ENCODE measurements at places on chromosomes 11 and 22.

DNA sequence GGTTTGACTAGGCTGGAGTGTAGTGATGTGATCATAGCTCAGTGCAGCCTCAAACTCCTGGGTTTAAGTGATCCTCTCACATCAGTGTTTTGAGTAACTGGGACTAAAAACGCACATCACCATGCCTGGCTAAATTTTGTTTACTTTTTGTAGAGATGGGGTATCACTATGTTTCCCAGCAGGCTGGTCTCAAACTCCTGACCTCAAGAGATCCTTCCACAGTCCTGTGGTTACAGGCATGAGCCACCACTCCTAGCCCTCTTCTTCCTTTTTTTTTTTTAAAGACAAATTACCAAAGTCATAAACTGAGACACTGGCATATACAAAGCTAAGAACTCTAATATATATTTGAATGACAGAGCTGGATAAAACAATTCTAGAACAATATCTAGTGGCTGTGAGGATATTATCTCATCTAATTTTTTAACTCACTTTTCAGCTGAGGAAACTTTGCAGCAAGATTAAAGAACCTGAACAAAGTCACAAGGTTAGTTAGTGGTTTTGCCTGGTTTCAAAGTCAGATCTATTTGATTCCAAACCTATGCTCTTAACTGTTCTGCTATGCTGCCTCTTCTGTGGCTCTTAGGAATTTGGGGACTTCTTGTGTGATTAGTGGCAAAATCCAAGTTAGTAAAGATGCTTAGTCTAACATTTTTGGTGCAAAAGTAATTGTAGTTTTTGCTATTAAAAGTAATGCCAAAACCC, 95.3 kb upstream of the RAG2 start:
- DNase-seq, result no peak

GRCh38 chr11:117984476-117984875, 1.7 kb upstream of the IL10RA start:
- DNase-seq, result no peak

DNA sequence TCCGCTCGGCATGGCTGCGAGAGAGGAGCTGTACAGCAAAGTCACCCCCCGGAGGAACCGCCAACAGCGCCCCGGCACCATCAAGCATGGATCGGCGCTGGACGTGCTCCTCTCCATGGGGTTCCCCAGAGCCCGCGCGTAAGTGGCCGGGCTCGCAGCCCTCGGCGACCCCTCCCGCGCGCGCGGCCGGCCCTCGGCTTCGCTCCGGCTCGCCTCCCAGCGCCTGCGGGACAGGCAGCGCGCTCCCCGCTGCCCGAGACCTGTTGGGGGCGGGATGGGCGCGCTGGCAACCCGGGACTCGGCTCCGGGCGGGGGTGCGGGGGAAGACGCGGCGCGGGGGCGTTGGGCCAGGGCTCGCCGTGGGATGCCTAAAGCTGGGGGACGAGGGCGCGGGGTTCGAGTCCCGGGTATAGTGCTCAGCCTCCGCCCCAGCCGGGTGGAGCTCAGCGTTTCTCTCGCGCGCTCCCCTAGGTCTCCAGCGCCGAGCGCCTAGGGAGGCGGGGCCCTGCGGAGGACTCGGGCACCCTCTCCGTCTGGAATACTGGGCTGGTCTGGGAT, 630 bp downstream of the UBASH3B start:
- DNase-seq, result no peak

DNA sequence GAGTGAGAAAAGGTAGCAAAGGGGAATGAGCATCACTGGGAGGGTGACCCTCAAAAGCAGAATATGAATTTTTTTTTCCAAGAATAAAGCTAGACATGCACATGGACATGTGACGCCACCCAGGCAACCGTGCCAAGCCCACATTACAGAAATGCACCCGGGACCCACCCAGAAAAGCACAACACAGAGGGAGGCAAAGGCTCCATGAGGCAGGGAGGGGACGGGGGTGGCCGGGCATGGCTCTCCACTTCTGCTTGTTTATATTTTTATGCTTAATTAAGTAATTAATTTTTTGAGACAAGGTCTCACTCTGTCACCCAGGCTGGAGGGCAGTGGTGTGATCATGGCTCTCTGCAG, 1524.3 kb downstream of the BRD1 start:
- DNase-seq, result no peak

- DNase-seq, result no peak
These were observed 43.4 kb upstream of the MN1 start for GRCh38 chr22:27844656-27845591.

- no peak for DNase-seq
These were observed 17.1 kb upstream of the SYTL2 start for GRCh38 chr11:85827748-85828639.

GRCh38 chr11:96366024-96366423, 23.0 kb upstream of the MAML2 start:
- DNase-seq, result no peak

- DNase-seq, result no peak
These were observed 31.2 kb downstream of the CD82 start for GRCh38 chr11:44596525-44597276.

DNA sequence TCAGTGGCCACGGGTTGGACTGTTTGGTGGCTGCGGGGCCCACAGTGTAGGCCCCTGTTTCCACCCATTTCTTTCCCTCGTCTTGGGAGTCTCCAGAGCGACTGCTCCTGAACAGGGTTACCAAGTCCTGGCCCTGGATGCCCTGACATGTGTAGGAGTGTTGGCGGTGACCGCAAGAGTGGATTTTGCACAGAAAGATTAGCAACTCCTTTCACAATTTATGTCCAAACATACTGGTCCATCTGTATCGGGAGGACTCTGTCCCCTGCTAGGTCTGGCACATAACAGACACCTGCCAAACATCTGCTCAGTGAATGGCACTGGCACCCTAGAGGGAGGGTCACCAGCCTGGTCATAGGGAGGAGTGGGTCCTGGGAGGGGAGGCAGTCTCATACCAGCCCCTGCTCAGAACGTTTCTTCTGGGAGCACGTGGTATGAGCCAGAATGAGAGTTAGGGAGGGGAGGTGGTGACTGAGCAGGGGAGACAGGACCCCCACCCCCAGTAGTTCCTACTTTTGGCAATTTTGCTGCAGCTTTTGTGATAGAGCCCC, 3.4 kb upstream of the APOA1 start:
- DNase-seq, result no peak

DNA sequence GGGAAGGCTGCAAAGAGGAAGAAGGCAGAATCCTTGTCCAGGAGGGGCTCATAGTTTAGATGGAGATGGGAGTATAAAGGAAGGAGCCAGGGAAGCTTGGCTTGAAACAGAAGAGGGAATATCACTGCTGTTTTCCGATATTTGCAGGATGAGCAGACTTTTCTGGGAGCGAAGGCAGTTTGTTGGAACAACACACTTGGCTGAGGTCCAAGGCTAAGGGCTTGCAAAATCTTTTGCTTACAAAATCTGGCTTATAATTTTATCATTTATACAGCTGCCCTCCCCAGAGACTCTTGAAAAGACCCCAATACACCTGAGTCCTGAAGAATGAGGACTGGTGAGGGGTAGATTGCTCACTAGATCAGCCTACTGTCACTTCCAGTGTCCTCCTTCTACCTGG, 174.8 kb downstream of the NELL1 start:
- DNase-seq, result no peak

DNA sequence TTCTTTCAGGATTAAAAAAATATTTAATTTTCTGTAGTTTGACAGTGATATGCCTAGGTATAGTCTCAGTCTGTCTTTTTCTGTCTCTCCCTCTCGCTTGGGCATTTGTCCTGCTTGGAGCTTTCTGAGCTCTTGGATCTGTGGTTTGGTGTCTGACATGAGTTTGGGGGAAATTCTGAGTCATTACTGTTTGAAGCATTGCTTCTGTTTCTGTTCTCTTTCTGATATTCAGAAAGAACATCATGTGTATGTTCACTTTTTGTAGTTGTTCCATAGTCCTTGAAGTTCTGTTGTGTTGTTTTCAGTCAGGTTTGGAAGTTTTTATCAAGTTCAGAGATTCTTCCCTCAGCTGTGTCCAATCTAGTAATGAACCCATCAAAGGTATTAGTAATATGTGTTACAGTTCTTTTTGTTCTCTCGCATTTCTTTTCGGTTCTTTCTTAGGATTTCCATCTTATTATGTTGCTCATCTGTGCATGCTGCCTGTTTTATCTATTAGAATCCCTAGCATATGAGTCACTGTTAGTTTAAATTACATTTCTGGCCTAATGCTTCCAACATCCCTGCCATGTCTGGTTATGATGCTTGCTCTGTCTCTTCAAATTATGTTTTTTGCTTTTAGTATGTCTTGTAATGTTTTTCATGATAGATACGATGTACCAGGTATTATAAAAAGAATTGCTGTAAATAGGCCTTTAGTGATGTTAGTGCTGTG, 48.4 kb downstream of the DDX10 start:
- no peak for DNase-seq

DNA sequence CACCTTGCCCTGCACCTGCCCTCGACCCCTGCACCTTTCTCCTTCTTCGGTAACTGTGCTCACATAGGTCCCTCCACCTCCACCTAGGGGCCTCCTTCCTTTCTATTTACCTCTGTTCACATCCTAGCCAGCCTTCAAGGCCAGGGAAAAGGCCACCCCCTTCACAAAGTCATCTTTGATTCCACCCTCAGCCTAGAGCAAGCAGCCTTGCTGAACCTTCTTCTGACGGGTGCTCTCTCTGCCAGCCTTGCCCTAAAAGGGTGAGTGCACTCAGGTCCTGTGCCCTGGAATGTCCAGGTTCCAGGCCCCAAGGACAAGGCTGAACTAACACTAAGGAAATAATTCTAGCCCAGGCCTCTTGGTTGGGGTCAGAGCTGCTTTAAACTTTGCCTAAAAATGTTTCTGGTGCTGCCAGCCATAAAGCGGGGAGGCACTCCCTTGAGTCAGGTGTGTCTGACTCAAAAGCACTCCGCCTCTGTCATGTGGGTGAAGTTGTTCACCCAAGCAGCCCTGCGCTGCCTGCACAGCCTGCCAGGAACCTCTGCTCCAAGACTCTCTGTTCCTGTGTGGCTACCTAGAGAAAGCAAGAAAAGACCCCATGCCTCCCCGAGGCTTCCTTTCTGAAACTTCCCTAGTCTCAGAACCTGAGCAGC, 9.2 kb upstream of the FAM83F start:
- no peak for DNase-seq

DNA sequence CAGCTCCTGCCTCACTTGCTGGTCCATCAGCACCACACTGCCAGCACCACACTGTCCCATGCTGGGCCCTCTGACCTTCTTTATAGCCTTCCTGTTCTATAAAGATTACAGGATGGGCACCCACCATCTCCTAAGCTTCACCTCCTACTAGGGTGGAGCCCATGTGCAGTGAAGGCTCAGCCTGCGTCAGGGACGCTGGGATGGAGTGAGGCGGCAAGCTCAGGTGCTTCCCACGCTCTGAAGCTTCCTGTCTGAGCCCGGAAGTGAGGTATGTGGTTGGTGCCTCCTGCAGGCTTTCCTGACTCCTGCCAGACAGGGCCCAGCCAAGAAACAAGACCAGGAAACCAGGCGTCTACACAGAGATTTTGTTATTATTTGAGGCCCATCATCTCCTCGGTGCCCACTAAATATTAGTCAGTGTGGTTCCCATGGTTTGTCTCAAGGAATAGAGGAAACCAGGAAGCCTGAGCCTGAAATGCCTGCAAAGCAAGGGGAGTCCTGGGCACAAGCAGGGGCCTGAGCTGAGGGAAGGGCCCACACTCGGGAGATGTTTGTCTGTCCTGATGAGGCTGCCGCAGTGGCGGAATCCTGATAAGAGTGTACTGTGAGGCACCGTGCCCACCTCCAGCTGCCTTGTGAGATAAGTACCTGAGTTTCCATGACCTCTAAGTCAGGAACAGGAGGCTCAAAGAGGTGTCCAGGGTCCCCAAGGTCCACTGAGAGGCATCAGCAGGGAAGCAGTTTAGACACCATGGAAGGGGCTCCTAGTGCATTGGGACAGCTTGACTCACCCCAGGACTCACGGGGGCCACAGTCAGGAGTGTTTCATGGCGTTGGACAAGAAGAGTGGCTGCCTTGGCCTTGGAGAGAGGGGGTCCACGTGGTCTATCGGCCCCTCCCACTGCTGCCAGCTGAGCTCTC, 22.0 kb downstream of the RSPH14 start:
- DNase-seq, result no peak

DNA sequence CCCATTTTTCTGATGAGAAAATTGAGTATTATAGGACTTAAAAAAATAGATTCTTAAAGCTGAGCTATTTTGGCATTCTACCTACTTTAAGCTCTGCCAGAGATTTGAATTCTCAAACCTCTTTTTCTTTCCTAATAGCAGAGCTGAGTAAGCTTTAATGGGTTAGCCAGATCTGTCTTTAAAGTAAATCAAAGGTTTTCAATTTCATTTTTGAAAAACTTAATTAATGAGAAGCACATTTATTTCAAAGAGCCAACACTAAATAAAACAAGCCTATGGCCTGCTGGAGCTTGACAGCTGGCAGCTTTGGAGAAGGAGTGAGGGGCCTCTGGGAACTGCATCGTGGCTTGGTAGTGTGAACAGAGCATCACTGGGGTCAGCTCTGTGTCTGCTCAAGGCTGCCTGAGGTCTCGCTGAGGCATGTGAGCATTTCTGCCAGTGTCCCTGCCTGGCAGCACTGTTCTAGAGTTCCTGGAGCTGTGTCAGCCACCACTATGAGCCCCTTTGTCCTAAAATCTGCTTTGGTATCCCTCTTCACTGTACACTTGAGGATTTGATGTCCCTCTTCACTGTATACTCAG, 50.4 kb upstream of the PRSS23 start:
- no peak for DNase-seq

GRCh38 chr11:71451596-71452198, 1.3 kb upstream of the NADSYN1 start:
- DNase-seq, result no peak

DNA sequence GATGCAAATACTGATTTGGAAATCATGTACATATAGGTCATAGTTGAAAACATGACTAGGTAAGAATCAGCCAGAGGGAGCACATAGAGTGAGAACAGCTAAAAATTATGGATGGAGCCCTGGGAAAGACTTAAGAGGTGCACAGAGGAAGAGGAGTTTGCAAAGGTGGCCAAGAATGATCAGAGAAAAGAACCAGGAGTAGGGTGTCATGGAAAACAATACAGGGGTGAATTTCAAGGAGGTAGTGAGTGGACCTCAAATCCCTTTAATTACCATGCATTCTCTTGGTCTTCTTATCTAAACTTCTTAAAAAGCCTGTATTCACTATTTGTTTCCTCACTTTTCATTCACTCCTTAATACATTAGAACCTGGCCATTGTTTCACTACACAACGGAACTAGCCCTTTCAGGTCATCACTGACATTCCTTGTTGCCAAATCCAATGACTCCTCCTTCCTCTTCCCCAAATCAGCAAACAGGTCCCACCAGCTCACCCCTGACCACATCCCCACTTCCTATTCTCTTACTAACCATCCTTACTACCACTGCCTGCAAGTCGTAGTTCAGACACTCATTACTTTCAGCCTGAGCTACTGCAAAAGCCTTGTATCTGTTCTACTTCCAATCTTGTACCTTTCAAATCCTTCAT, 22.6 kb downstream of the BUD13 start:
- no peak for DNase-seq

- DNase-seq, result no peak
These were observed 38.5 kb upstream of the GALNT18 start for GRCh38 chr11:11660363-11660740.
